ENCODE measurements at places on chromosomes 13 and 19.

DNA sequence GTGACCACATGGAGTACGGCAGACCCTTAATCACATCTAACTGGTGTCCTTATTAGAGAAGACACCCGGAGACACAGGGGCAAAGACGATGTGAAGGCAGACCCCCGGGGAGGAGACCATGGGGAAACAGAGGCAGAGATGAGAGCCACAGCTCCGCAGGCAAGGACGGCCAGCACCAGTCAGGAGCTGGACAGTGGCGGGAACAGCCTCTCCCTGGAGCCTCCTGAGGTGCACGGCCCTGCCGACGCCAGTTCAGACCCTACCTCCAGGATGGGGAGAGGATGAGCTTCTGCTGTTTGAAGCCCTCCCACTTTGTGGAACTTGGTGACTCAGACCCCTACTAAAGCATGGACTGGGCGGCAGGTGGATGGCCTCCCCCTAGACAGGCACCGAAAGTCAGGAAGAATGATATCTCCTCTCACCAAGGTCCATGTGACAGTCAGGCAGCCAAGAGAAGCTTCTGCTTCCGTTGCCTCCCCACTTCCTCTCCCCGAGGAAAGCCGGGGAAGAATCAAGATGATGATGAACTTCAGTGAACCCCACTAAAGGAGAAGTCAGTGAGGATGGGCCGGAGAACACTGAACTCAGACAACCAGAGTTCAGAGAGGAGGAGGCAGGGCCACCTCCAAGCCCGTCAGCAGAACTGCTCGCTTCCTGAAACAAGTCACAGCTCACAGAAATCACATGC, 25.4 kb downstream of the RAB20 start:
- peak; percentile 75 for DNase-seq

DNA sequence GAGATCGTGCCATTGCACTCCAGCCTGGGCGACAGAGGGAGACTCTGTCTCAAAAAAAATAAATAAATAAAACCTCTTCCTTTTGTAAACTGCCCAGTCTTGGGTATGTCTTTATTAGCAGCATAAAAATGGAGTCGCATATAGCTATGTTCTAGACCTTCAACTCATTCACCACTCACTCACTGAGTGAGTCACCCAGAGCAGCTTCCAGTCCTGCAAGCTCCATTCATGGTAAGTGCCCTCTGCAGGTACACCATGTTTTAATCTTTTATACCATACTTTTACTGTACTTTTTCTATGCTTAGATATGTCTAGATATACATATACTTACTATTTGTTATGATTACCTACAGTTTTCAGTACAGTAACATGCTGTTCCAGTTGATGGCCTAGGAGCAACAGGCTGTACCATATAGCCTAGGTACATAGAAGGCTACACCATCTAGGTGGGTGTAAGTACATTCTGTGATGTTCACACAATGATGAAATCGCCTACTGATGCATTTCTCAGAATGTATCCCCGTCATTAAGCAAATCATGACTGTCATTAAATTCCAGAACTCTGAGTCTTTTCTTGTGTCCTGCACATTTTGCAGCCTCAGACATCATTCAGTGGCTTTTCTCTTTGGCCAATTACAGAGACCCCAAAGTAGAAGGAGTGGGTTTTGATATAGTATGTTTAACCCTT, 13.7 kb upstream of the FARP1 start:
- DNase-seq = no peak

DNA sequence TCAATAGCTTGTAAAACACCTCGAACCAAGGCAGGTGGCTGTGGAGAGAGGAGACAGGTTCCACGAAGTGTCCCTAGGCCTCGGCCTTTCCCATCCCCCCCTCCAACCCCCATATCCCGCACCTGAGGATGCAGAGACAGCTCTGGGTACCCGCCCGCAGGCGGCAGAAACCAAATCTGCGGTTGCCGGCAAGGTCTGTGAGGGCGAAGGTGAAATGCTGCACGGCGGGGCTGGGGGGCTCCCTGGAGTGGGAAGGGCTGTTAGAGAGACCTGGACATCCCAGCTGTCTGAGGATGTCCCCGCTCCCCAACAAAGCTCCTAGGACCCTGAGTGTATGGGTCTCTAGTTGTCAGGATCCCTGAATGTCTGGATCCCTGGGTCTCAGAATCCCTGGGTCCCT, 2.8 kb downstream of the DENND1C start:
- DNase-seq = no peak

- no peak for DNase-seq
Measured at GRCh38 chr19:45391346-45391745, 13.5 kb downstream of the PPP1R13L start.

GRCh38 chr13:30567072-30567471, 50.6 kb upstream of the USPL1 start:
- no peak for DNase-seq

DNA sequence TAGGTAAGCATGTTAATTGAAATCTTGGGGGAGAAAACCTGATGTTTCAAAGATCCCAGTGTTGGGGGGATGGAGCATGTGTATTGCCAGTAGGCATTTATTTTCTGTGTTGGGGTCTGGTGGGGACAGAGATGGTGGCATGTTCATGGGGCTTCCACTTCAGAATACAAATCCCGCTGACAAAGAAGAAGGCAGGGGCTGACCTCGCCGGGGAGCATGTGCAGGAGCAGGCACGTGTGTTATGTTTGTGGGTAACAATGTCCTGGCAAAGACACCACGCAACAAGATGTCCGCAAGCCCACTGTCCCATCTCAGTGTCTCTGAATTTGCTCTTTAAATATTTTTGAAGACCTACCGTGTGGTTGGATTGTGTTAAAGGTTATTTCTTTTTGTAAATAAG, 164.5 kb downstream of the TEX29 start:
- no peak for DNase-seq

DNA sequence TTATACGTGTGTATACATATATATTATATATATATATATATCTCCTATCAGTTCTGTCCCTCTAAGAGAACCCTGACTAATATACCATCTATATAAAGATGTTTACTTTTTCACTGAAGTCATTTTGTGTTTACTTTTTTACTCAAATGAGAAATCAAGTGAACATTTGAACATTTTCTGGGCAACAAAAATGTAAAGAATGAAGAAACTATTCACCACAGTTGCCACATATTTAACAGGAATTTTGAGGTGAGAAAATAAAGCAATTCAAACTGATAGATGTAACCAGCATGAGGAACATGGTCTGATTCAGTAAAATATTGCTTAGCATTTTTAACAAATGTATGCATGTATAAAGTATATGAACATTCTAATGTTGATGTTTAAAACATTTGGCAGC, 299.2 kb upstream of the KLHL1 start:
- no peak for DNase-seq

DNA sequence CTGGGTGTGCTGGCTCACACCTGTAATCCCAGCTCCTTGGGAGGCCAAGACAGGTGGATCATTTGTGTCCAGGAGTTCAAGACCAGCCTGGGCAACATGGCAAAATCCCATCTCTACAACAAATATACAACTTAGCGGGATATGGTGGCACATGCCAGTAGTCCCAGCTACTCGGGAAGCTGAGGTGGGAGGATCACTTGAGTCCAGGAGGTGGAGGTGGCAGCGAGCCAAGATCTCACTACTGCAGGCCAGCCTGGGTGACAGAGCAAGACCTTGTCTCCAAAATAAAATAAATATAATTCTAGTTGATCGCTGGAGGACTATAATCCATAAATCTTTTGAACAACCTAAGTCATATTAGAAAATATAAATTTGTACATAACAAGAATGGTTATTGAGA, 1061.5 kb upstream of the PCDH9 start:
- DNase-seq = no peak

DNA sequence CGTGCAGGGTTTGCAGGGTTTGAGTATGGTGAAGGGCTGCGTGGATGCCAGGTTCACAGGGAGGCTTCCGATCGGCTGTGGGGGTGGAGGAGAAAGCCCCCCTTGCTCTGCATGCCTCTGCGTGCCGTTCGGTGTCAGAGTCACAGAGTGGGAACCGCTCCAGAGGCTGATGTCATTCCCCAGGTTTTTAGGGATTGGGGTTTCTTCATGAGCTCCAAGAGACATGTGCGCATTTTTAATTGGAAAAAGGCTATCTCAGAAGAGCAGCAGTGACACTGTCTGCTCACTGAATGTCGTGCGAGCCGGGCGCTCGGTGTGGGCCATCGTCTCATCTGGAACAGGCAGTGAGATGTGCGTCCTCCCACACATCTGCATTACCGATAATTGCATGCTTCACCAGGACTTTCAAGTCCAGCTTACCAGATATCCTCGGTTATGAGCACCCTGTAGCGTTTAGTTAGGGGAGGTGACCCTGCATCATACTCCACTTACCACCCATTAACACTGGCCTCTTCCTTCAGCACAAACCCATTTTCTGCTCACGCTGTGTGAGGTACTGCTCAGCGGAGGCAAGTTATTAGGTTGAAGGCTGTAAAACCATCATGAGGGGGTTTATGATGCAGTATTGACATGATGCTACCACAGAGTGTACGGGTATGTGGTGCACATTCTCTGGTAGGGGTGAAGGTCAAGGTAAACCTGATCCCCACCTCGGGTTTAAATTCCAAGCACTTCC, 1.7 kb downstream of the MCF2L start:
- no peak for DNase-seq

- DNase-seq = no peak
Measured at GRCh38 chr13:44458313-44458975, 84.8 kb downstream of the SERP2 start.

GRCh38 chr19:17530586-17530985, 19.1 kb downstream of the PGLS start:
- DNase-seq = no peak

DNA sequence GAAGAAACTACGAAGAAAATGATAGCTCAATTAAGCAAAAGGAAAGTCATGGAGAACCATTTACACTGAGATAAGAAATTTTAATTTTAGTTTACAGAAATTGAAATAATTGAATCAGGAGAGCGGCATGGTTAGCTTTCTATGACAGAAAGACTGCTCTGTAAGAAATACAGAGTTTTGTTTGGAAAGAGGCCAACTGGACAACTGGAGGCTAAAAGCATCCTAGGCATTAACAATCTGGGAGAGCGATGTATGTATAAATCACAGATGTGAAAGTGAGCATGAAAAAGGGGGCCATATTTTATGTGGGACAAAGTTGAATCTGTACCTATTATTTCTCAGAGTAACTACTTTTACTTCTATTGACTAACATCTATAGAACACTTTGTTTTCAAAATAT, 1608.8 kb upstream of the PCDH20 start:
- no peak for DNase-seq

DNA sequence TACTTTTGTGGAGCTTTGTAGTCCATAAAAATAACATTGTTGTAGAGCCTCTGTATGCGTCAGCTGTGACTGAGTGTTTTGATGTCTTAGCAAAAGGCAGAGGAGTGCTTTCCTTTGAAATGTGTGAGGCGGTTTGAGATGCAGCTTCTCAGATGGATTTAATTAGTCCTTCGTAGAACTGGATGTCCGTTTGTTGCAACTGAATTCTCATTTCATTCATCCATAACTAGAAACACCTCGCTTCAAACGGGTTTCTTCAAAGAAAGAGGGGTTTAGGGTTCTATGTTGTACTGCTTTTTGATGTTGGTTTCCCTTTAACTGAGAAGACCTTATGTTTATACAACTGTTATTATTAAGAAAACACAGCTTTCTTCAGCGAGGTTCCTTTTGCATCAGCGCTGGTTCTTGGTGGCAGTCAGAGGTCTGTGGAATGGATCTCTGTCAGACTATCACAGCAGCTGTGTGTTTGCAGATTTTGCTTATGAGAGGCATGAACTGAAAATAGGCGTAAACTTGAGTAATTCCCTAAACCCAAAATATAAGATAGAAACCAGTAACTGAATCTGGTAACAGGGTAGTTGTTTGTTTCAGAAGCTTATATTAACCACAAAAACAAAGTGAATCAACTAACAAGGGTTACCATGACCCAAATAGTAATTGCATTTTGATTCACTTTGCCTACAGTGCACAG, 194.4 kb downstream of the GGACT start:
- DNase-seq = no peak

- DNase-seq = no peak
Measured at GRCh38 chr13:33229446-33230177, 55.9 kb downstream of the STARD13 start.

GRCh38 chr19:14661372-14661924, 13.2 kb downstream of the ADGRE3 start:
- peak; percentile 9 for DNase-seq

DNA sequence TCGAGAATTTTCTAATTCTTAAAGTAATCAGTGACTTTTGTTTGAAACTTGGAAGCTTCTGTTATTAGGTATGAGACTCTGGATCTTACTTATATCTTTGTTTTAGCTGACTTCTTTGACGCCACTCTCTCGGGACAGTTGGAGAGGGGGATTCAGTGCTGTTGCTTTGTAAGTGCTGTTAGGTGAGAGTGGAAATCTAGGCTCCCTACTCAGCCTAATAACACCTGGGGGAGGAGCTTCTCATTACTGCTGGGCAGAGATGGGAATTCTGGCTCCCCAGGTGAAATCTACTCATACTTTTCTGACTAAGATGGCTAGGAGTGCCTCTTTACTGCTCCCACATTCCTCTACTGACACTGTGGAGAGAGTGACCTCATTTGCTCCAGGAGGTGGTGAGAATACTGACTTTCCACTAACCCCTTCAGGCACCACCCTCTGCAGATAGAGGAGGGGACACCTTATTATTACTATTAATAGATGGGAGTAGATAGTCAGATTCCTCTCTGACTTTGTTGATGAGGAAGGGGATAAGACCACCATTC, 324.9 kb upstream of the SPRY2 start:
- no peak for DNase-seq

DNA sequence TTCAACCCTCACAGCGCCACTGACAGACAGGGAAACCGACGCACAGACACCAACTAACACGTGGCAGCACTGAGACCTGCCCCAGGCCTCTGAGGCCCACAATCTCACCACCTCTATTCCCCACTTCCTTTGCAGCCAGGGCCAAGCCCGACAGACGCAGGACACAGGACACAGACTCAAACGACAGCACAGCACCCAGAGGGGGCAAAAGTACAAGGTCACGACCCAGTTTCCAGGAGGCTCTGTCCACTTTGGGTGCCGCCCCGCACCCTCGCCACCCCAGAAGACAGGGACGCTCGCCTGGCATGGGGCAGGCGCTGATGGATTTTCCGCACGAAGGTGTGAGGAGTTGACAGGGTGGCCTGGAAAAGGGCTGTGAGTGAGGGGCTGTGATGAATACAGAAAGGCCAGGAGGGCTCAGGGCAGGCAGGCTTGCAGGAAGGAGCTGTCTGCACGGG, 48.8 kb downstream of the MLLT1 start:
- DNase-seq = no peak

GRCh38 chr19:50562329-50562728, 5.9 kb downstream of the LRRC4B start:
- DNase-seq = no peak

Measured in CD4-positive, alpha-beta T cell treated with Interleukin-4 for 1 hour (primary cell).